ENCODE measurements at places on chromosomes 7 and 10.

DNA sequence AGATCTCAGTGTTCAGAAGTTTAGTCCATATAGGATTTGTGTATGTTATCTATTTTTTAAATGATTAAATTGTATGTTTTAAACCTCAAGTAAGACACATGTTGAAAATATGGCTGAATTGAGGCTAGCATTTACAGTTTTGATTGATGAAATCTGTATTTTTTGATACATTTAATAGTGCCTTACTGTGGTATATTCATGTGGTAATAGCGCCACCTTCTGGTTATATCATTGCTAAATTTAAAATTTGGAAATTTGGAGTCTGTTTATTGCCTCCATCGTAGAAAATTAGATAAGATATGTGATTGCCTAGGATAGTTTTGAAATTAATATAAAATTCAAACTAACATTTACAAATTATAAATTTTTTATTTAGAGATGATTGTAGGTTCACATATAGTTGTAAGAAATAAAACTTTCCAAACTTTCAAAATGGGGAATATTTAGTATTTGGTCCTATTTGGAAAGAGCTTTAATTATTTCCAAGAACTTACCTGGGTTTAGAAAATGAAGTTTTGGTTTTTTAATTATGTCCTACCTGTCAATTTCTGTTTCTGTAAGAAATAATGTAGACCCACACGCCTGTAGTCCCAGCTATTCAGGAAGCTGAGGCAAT is 19.1 kb upstream of the ARMS2 start:
- DNase-seq = no peak

DNA sequence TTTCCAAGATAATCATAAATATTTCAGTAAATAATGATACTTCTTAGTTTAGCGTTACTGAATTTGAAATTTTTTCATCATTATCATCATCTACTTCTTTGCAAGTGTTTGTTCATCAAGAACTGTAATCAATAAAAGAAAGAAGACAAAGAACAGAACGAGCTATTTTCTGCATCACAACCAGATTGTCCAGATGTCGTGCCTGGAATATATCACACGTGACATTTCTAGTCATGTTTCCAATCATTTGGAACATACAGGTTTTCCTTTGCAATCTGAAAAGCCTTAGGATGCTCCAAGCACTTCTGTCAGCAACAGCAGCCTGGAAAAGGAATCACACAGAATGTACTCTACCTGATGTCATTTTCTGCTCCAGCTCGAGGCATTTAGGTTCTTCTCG is 107.4 kb downstream of the FAM107B start:
- no peak for DNase-seq

DNA sequence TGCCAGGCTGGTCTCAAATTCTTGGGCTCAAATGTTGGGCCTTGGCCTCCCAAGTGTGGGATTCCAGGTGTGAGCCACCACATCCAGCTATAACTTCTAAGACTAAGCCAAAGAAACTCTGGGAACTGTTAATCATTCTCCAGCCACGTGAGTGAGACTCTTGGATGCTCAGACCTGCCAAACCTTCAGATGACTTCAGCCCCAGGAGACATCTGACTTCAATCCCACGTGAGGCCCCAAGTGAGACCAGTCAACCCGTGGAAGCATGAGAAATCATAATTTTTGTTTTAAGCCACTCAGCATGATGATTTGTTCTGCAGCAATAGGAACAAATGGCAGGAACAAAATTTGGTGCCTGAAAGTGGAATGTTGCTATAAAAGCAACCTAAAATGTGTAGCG is 4.3 kb upstream of the PCBD1 start:
- no peak for DNase-seq

DNA sequence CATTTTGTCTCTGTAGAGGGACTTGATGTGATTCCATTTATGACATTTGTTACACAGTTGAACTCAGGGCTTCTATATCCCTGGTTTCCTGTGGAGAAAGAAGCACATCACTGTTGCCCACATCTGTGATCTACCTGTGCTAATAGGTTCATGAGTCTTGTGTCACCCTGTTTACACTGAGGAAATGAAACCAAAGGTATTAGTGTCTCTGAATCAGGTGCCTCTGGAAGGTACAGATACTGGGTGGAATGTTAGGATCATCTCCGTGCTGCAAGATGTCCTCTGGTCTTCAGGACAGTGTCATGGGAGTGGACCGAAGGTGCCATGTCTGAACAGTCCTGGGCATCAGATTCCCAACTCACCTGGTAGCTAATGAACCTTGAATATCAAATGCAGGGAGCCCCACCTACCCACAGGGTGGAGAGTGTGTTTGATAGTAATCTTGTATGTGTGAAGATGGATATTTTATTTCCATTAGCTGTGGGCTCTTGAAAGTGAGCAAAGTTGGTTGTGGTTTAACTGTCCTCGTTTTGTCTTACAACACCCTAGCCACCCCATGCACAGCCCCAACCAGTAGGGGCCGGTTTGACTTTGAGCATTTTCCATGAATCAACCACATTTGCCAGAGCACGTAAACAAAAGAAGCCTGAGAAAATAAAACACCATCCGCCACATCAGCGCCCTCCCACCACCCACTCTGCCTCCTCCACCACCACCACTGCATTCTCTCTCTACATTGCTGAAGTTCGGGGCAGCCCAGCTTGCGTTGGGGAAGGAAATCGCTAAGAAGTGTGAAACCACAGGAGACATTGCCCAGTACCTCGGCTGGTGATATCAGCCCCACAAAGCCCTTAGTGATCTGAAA is 40.7 kb downstream of the TARP start:
- DNase-seq = peak; percentile 97

DNA sequence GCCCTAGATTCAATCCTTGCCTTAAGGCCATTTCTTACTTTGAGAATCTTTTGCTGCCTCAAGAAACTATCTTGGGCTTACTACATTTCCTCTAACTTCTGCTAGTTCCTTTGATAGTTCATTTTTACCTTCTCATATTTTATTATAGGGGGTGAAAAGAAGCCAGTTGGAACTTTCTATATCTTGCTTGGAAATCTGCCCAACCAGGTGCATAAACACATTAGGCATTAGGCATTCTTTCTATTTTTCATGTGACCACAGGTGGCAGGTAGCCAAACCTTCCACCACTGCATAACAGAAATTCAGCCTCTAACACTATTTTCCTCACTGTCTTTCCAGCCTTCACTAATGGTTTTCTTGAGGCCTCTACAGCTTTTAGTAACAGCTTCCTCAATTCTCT is 300.0 kb upstream of the SP8 start:
- no peak for DNase-seq

GRCh38 chr10:31353574-31353973 is 34.6 kb downstream of the ZEB1 start:
- DNase-seq = peak; percentile 18

- no peak for DNase-seq
These were observed 6.9 kb downstream of the ADAP1 start for GRCh38 chr7:947391-948210.

DNA sequence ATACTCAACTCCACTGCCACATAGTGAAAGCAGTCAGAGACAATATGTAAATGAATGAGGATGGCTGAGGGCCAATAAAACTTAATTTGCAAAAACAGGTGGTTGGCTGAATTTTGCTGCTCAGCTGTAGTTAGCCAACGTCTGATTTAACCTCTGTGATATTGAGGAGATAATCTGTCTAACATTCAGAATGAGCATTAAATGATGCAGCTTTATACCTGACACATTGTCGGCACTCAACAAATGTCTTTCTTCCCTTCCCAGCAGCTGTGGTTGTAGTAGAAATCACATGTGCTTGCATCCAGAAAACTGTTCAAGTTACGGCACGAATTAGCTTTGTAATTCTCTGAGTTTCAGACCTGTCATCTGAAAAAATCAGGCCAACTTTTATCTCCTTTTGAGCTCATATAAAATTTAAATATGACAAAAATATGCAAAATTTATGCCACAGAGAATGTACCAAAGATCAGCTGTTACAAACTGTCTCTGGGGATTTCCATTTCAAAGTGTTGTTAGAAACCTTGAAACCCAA is 1239.7 kb downstream of the GATA3 start:
- DNase-seq = no peak

- DNase-seq = peak; percentile 14
These were observed 144.5 kb downstream of the PPP1R3A start for GRCh38 chr7:113774182-113774807.

DNA sequence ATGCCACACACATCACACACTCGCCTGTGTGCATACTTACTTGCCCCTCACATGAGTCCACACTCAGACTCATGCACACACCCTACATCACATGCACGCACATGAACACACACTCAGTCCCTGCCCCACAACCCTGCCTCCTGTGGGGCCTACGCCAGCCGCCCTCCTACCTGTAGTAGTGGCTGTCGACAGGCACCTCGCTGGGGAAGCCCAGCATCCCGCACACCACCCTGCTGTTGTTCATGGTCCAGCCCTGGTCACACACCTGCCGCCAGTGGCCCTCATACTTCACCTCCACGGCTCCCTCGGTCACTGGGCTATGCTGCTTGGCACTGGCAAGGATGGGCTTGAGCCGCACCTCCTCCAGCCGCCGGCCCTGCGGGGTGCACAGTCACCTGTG is 7.2 kb downstream of the LOXL4 start:
- no peak for DNase-seq

- DNase-seq = no peak
These were observed 8.4 kb upstream of the IFIT1B start for GRCh38 chr10:89369156-89370105.

DNA sequence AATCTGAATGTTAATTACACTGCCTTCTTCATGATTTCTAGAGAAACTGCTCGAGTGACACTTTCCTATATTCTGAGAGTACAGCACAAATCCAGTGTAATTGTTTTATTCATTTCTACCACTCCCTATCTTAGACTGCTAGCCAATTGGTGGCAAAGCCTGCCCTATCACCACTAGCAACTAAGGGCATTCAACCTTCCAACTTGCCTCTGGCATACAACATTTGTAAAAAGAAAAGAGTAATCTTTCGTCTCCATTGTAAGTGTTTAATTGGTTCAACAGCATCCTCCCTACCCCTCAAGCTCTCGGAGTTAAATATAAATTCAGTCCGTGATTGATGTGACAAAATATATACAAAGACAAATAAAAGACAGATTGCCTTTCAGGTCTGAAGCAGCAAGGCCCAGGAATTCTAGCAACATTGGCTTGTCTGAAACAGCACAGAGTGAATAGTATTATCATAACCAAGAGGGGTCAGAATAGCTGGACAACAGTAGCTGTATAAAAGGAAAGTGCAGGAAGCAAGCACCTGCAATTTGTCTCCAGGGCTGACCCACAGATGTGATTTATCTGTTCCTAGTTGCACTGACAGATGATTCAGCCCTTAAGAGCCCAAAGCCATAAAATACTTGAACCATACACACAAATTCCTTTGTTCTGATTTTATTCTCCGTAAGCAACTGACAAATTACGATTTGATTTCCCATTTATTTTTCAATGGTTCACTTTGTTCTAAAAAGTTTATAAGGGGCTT is 47.6 kb upstream of the ANKRD1 start:
- no peak for DNase-seq

DNA sequence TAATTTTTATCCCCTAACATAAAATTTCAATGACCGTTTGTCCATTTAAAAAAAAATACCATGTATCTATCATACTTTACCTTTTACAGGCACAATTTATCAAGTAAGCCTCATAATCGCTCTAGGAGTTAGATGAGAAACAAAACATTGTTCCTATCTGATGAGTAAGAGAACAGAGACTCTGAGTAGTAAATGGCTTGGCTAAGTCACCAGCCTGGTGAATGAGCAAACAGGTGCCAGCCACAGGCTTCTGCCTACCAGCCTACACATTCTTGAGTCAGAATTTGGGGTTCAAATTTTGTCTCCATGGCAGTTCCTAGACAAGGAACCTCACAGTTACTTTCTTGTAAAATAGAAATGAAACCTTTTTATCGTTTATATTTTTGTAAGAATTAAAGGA is 235.4 kb downstream of the HGF start:
- DNase-seq = no peak

DNA sequence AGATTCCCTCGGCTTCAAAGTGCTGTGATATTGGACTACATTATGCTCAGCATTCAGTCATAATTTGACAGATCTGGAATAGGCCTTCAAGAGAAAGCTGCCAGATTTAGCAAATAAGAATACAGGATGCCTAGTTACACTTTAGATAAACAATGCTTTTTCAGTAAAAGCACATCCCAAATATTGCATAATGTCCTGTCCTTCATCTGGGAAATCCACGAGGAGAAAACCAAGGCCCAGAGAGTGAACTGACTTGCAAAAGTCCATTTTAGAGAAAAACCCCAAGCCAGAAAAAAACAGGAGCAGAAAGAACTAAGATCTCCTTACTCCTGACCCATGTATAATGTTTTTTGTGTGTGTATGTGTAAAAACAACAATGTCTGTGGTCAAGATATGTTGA is 12.0 kb upstream of the BLNK start:
- no peak for DNase-seq

DNA sequence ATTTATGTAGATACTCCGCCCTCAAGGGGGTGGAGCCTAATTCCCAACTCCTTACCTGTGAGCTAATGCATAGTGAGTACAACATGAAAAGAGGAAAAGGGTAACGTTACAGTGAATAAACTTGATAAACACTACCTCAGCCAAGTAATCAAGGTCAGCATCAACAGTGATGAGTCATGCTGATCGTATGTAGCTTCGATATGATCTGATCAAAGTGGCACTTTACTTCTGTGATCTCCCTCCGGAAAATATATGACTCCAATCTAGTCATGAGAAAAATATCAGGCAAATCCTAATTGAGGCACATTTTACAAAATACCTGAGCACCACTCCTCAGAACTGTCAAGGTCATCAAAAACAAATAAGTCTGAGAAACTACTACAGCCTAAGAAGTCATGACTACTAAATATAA is 70.4 kb downstream of the VTI1A start:
- no peak for DNase-seq

DNA sequence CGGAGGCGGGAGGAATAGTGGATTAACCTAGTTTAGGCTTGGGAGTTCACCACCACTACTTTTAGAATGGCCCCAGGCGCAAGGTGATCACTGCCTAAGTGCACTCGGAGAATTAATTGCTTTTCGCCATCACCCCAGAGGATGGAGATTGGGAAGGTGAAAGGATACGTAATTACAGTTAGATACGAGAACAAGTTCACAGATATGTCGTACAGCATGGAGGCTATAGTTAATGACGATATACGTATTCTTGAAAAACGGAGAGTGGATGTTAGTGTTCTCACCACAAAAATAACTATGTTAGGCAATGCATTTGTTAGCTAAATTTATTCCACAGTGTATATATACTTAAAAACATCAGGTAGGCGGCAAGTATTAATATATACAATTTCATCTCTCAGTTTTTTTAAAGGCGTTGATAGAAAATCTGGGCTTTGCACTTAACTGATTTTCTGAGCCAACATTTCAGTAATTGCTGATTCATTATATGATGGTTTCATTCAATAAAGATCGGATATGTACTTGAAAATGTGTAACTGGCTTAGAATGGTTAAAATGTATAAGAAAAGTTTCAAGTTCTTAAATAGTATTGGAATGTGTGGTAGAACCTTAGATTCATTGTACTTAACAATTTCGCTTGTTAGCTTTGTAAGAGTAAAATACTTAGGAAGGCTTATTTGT is 683 bp downstream of the CDC123 start:
- DNase-seq = no peak

GRCh38 chr7:23959821-23960220 is 249.8 kb downstream of the STK31 start:
- no peak for DNase-seq

- no peak for DNase-seq
These were observed 98.8 kb downstream of the COBL start for GRCh38 chr7:51217804-51218203.

GRCh38 chr7:50455658-50456057 is 5.5 kb upstream of the FIGNL1 start:
- no peak for DNase-seq
